ENCODE measurements at places on chromosomes 2 and 18. TPM values are rescaled to one million over a fixed set of nuclear protein-coding genes. Genes with fewer than 3 reads are reported as not detected.

Gene ZNF521
- total RNA-seq, result 18.1 TPM

Gene LRP2
- total RNA-seq, result not detected

Gene TEKT4
- total RNA-seq, result not detected

Gene IL1R1
- total RNA-seq, result 8.9 TPM

Gene CHST10
- 10.4 TPM for total RNA-seq

Gene STON1
- 2.9 TPM for total RNA-seq

Gene MZT2A
- total RNA-seq, result 277 TPM

Gene CLASP1
- 38.6 TPM for total RNA-seq

Gene SERPINB3
- total RNA-seq, result not detected

Gene PDE1A
- 0.10 TPM for total RNA-seq

Gene AQP4
- not detected for total RNA-seq

Gene ALPP
- total RNA-seq, result not detected

Gene NTSR2
- total RNA-seq, result not detected

Gene RAB6C
- not detected for total RNA-seq

Gene TUBA3D
- not detected for total RNA-seq

Gene NDC80
- 33.0 TPM for total RNA-seq

Measured in mammary microvascular endothelial cell (primary cell).